Osteoblast (primary cell): ENCODE measurements at places on chromosomes 3 and 15. TPM values are rescaled to one million over a fixed set of nuclear protein-coding genes. Genes with fewer than 3 reads are reported as not detected.

The ADGRG7 gene
- total RNA-seq = not detected in 2 replicates

The NR2E3 gene
- total RNA-seq = under 0.01 TPM in 2 replicates

The PP2D1 gene
- not detected in 2 replicates for total RNA-seq

The TTC21A gene
- total RNA-seq = 6.9 and 8.5 TPM in 2 replicates

GRCh38 chr3:173630849-173631248 lies 233.3 kb downstream of the NLGN1 start:
- DNase-seq = no peak

DNA sequence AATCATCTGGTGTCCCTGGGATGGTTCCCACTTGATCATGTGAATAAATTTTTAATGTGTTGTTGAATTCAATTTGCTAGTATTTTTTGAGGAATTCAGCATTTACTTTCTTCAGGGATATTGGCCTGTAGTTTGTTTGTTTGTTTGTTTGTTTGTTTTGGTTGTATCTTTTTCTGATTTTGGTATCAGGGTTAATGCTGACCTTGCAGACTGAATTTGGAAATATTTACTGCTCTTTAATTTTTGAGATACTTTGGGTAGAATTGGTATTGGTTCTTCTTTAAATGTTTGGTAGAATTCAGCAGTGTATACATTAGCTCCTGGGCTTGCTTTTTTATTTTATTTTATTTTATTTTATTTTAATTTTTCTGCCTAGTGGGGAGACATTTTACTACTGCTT lies 803.7 kb downstream of the NAALADL2 start:
- no peak for DNase-seq

DNA sequence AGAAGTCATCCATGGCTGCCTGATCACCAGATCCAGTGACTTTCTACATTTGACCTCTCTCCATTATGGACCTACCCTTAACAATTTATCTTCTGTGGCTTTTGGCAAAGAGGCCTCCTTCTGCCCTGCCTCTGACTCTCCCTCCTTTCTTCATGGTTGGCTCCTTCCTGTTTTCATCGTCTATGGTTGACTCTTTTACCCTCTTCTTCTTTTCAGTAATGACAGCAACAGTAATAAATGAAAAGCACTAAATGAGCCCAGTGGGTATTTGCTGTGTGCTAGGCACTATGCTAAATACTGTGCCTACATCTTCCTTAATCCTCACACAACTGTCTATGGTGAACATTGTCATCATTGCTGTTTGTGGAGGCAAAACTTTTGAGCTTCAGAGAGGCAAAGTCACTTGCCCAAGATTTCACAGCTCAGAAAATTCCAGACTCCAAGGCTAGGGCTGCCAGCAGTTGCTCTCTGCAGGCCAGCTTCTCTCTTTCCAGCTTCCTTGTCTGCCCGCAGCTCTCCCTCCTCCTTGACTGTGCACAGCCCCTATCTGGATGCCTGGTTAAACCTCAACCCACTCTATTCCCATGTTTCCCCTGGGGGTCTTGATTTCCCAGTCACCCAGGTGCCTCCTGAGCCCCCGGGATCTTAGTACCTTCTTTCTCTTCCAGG lies 24.6 kb downstream of the ITPR1 start:
- no peak for DNase-seq

DNA sequence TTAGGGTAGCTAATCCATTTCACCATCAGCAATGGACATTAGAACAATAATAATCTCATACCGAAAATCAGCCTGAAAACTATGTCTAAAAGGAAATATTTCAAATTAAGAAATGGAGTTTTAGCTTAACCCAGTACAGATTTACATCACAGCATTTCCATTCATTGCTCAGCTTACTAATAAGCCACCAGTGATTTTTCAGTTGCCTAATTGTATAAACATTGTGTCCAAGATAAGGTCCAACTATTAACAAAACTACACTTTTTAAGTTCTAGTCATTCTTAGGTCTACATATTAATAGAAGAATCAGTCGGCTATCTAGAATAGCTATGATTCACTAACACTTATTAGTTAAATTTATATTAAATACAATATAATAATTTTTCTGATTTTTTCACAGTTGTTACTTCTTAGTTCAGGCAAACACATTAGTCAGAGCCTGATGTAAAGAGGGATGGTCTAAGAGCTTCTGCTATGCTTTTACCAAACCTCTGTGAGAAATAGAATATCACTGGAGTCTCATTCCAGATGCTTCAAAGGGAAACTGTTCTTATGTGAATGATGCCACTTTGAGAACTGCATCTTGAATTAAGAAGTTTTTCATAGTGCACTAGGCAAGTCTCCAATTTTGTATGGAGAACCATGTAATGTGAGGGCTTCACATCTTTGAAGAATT lies 74.1 kb downstream of the CMSS1 start:
- DNase-seq = no peak

DNA sequence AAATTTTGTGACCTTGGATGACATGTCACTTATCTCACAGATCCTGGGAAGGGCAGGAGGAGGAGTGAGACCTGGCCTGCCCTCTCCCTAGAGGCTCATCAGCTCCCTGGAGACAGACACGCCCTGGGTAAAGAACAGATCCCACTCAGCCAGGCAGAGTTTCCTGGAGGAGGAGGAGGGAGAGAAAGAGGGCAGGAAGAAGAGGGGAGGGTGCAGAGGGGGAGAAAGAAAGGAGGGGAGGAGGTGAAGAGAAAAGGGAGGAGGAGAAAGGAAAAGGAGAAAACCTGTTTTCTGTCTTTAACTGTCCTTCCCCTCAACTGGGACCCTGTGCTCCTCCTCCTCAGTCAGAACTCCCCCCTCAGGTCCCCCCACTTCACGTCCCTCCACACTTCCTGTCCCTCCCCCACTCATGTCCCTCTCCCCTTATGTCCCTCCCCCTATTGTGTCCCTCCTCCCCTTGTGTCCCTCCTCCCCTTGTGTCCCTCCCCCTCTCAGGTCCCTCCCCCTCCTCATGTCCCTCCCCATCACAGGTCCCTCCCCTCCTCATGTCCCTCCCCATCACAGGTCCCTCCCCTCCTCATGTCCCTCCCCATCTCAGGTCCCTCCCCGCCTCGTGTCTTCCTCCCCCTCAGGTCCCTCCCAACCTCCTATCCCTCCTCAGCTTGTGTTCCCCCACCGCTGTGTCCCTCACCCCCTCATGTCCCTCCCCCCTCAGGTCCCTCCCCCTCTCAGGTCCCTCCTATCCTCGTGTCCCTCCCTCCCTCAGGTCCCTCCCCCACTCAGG lies 52.3 kb upstream of the CGNL1 start:
- DNase-seq = peak; percentile 84

GRCh38 chr3:189355481-189356201 lies 183.9 kb downstream of the TPRG1 start:
- peak; percentile 73 for DNase-seq

- DNase-seq = no peak
These were observed 409.8 kb downstream of the FGF12 start for GRCh38 chr3:192317564-192317963.
